ENCODE measurements at places on chromosomes 13 and 19. TPM values are rescaled to one million over a fixed set of nuclear protein-coding genes. Genes with fewer than 3 reads are reported as not detected.

DNA sequence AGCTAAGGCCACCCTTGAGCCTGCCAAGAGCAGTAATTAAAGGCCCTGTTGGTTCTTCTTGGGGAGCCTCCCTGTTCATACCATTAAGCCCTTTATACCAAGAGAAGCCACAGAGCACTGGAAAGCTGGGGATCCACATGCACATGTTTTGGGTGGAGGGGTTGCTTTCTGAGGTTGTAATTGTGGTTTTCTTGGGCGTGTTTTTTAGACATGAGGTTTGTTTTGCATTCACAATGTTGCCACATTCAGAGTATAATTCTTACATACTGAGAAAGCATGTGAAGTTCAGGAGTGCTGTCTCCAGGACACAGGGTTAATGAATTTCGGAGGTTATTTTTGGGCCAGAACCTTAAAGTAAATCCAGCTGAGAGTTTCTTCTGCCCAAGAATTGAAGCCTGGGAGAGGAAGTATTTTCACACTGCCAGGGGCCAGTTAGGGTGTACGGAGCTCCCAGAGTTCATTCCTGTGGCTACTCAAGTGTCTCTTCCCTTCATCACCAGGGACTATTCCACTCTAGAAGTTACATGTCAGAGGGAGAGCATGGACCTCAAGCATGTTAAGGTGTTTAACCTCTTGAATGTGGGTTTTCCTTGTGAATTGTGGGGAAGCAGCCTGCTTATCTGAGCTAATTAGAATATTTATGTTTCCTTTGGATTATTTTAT lies 37.0 kb downstream of the ZNF136 start:
- H3K4me3 ChIP-seq = no peak overlapping the region
- no peaks in the 10 kb centered on the region for H3K36me3 ChIP-seq
- no peak overlapping the region for H3K27ac ChIP-seq
- no peaks in the 10 kb centered on the region for H3K27me3 ChIP-seq
- DNase-seq = no peak

DNA sequence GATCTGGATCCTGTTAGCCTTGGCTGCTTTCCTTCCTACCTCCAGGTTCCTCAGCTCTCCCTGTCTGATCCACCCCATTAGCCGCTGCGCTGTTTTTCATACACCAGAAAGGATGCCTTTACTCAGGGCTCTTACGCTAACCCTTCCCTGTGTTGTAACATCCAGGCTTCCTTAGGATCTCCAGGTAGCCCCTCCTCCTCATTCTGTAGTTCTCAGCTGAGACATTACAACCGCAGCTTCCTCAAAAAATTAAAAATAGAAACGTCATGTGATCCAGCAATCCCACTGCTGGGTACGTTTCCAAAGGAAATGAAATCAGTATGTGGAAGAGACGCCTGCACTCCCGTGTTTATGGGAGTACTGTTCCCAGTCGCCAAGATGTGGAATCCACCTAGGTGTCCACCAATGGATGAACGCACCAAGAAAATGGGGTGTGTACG lies 18.4 kb upstream of the MYADM start:
- no peak overlapping the region for H3K4me3 ChIP-seq
- DNase-seq = no peak
- no peaks in the 10 kb centered on the region for H3K27me3 ChIP-seq

DNA sequence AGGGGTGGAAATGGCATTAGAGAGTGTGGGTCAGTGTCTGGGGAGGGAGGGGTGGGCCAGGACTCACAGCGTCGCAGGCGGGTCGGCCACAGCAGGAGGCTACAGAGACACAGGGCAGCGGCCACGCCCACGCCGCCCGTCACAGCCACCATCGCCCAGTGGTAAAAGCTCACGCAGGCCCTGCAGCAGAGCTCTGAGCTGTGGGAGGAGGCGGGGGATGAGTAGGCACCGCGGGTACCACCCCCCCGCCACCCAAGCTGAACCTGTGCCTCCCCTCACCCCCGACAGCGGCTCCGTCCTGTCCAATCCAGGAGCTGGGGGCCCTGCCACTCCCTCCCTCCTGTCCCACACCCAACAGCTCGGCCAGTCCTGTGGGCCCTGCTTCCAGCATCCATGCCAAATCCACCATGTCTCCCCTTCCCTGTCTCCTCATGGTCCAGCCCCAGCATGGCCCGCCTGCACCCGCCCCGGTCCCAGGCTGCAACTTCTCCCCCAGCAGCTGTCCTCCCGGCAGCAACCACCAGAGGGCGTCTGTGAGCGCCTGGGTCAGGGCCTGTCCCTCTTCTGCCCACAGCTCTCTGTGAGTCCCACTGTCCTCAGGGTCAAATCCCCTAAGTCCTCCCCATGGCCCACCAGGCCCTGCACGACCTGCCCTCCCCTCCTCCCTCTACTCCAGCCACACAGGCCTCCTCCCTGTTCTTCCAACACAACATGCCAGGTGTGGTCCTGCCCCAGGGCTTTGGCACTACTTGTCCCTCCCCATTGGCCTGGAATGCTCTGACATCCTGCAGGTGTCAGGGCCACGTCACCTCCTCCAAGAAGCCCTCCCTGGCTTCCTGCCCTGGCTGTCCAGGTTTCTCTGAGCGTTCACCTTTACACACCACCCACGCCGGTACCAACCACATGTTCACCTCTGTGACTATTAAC lies 6.0 kb downstream of the TEKTIP1 start:
- DNase-seq = peak; percentile 70
- no peaks in the 10 kb centered on the region for H3K4me1 ChIP-seq
- no peak overlapping the region for H3K4me3 ChIP-seq
- no peak overlapping the region for H3K27ac ChIP-seq
- H3K27me3 ChIP-seq = no peaks in the 10 kb centered on the region
- no peaks in the 10 kb centered on the region for H3K36me3 ChIP-seq

DNA sequence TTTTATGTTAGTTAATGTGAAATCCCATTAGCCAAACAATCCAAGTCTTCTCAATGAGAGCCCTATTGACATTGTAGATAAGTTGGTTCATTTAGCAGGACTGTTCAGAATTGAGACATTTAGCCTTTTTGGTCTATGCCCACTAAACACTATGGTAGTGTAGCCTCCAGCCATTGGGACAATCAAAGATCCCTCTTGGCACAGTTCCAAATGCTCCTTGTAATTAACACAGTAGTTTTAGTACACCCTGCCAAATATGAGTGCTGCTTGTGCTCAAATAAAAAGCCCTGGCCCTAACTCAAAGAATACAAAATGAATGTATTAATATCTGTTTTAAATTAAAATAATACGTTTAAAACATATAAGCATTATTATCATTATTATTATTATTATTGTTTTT lies 15.4 kb upstream of the FAM216B start:
- no peak overlapping the region for H3K27ac ChIP-seq
- no peaks in the 10 kb centered on the region for H3K4me1 ChIP-seq
- no peaks in the 10 kb centered on the region for H3K36me3 ChIP-seq
- H3K27me3 ChIP-seq = no peaks in the 10 kb centered on the region

Gene SLC7A10
- 5.8 TPM for total RNA-seq

Gene FUT2
- total RNA-seq = 0.47 TPM
